Activated CD8-positive, alpha-beta T cell treated with anti-CD3 and anti-CD28 coated beads for 36 hours (primary cell): ENCODE measurements at places on chromosomes 13 and 19.
A peak's percentile ranks its signal among the peaks of the same experiment; 100 is the strongest.

DNA sequence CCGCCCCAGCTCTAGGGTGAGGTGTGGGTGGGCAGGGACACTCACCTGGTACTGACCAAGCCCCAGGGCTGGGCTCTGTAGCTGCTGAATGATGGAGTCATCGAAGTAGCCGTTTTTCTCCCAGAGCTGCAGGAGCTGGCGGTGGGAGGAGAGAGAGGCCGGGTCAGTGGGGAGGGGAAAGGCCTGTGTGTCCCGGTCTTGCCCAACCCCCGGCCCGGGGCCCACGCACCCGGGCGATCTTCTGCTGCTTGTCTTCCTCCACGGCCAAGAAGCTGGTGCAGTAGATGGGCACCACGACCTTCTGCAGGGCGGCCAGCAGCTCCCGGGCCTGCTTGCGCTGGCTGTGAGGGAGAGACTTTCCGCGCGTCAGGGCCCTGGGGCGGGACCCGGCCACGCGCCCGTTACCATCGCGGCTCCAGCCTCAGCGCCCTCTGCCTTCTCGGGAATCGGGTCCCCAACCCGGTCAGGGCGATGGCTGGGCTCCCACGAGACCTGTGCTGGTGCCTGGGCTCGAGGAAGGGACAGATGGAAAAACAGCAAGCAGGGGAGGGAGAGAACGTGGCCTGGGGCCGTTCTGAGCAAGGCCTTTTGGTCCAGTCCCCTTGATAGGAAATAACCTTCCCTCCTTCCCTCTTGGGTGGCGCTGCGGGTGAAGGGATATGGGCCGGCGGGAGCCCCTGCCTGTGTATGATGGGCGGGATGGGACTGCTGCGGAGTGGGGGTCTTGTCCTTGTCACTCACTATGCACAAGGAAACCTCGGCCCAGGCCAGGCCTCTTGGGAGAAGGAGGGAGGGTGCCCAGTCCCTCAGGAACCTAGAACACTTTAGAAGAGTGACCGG, 11.5 kb downstream of the CHERP start:
- DNase-seq: no peak

- DNase-seq: no peak
These were observed 25.4 kb downstream of the ATP11A start for GRCh38 chr13:112715210-112715609.

DNA sequence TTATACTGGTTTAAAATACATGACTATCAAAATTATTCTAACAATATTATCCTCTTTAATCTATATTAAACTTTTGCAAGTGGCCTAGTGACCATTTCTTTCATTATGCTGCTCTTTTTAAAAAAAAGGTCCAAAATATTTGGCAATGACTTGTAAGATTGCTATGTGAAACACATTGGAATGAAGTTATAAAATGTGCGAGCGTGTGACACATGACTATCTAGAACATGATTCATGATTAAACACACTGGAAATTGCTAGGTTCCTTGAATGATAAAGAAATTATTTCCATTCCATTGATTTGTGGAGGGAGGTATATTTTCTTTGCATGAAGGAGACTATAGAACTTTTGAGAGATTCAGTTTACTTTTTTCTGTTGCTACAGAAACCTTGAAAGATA, 739.1 kb downstream of the DIAPH3 start:
- DNase-seq: no peak

GRCh38 chr13:50463719-50464118, 379.8 kb downstream of the DLEU7 start:
- DNase-seq: no peak

GRCh38 chr19:47994209-47994802, at the start of gene ELSPBP1:
TSS of gene ELSPBP1 (plus strand) at chr19:47994632. CDS start at chr19:48008668, 14,036 bp downstream.
- DNase-seq: no peak

GRCh38 chr19:782185-782877, 14.9 kb upstream of the PTBP1 start:
- no peak for DNase-seq

DNA sequence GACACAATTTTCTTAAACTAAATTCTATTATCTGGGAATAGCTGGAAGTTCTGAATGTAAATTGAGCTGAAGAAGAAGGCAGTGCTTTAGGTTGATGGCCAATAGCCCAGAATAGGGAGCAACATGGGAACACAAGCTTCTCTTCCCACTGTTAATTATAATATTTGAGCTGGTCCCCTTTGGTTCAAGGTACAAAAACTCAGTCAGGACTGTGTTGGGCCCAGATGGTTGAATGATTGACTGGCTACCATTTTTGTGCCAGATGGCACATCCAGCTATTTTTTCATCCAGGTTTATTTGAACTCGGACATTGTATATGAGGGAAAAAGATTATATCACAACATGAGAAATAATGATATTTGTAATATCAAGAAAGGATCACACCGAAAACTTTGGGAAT, 458.9 kb downstream of the SLITRK1 start:
- DNase-seq: no peak

GRCh38 chr19:5993648-5994358, 15.9 kb upstream of the RANBP3 start:
- no peak for DNase-seq

- DNase-seq: no peak
These were observed 111.3 kb upstream of the MRI1 start for GRCh38 chr19:13652810-13653590.

GRCh38 chr19:16330368-16330801, 5.8 kb downstream of the KLF2 start:
- peak; percentile 98 for DNase-seq

DNA sequence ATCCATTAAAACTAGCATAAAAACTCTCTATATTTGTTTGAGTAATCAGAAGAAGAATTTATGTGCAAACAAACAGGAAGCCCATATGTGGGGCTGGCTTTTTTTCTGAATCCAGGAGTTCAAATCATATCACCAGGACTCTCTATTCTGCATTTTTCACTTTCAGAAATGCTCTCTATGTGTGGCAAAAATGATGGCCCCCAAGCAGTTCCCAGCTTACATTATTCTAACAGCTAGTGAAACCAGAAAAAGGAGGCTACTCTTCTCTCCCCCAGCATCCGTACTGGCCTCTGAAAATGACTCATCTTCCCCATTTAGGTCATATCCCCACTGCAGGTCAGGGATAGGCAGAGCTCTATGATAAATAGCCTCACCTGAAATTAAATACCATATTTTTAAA, 20.4 kb downstream of the RBM26 start:
- peak; percentile 70 for DNase-seq

DNA sequence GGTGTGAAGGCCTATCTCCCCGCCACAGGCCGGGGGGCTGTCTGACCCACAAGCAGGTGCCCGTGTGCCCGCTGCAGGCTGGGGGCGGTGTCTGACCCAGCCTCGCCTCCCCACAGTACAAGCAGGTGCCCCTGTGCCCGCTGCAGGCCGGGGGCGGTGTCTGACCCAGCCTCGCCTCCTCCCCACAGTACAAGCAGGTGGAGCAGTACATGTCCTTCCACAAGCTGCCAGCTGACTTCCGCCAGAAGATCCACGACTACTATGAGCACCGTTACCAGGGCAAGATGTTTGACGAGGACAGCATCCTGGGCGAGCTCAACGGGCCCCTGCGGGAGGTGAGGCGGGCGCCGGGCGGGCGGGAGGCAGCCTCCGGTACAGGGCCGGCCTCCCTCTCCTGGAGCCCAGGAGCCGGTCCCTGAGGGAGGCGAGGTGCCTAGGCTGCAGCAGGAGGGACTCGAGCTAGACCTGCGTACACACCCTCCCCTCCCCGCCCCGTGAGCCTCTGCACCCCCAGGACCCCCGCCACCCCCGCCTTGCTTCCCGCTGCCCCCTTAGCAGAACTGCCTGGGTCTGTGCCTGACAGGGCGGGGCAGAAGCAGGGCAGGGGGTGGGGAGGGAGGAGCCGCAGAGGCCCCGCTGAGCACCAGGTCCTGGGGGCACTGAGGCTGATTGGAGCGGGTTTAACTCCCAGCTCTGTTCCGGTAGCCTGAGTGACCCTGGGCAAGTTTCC, 20.6 kb downstream of the HCN2 start:
- DNase-seq: peak; percentile 56

GRCh38 chr19:49441960-49442350, 628 bp upstream of the SLC17A7 start:
- DNase-seq: no peak

GRCh38 chr19:7676376-7676775, 514 bp upstream of the MCEMP1 start:
- DNase-seq: no peak

DNA sequence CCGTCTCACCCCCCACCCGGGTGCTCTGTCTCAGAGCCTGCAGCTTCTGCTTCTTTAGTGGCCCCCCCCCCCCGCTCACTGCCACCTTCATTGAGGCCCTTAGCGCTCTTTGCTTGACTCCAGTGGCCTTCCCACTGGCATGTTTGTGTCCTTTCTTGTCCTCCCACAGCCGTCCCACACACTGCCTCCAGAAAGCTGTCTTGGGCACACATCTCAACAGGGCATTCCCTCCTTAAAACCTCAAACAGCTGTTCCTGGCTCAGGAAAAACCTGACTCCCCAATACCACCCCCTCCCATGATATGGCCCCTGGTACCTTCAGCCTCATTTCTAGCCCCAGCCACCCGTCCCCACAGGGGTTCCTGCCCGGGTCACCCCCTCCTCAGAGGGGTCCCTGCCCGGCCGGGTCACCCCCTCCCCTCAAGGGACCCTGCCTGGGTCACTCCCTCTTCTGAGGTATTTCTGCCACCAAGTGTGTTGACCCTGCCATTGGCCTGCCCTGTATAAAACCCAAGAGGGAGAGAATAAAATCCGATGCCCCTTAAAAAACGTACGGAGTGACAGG, 8.9 kb downstream of the B3GLCT start:
- DNase-seq: no peak

DNA sequence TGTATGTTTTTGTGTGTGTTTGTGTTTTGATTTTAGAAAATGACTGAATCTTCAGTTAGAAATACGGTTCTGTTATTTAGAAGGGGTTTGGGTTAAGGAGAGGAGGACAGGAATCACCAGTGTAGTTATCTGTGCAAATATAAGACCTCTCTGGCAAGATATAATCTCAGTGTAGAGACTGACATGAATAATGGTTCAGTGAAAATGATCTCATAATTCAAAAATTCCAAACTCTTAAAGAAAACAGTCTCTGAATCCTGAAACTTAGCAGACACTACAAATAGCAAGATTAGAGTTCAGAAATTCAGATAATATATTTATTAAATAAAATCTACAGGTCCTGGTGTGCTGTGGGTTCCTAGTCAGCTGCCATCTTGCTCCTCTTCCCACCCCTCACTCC, 73.5 kb downstream of the PDS5B start:
- DNase-seq: no peak

DNA sequence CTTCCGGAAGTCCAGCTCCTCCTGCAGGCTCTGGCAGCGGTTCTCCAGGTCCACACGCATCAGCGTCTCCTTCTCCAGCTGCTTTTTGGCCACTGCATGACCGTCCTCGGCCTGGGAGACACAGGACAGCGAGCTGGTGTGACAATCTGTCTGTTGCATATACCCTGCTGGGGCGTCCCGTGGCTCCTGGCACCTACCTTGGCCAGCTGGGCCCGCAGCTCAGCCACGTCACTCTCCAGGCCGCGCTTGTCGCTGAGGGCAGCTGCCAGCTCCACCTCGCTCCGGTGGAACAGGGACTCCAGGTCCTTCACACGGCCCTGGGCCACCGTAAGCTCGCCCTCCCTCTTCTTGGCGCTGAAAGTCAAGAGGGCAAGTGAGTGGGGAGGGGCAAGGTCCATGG, 10.8 kb upstream of the TIMM13 start:
- DNase-seq: no peak
